ENCODE measurements at places on chromosomes 2 and 18. TPM values are rescaled to one million over a fixed set of nuclear protein-coding genes. Genes with fewer than 3 reads are reported as not detected.

Gene GALR1
- not detected for total RNA-seq

Gene ZBTB7C
- total RNA-seq = not detected

Gene RELCH
- total RNA-seq = 37.4 TPM

Gene OTX1
- not detected for total RNA-seq

Gene CCDC141
- 19.5 TPM for total RNA-seq

Gene RGPD4
- total RNA-seq = not detected

Gene ST8SIA5
- total RNA-seq = not detected

Gene MYO7B
- total RNA-seq = 0.82 TPM

GRCh38 chr18:13622751-13623150, 103.6 kb downstream of the FAM210A start:
- DNase-seq = no peak

DNA sequence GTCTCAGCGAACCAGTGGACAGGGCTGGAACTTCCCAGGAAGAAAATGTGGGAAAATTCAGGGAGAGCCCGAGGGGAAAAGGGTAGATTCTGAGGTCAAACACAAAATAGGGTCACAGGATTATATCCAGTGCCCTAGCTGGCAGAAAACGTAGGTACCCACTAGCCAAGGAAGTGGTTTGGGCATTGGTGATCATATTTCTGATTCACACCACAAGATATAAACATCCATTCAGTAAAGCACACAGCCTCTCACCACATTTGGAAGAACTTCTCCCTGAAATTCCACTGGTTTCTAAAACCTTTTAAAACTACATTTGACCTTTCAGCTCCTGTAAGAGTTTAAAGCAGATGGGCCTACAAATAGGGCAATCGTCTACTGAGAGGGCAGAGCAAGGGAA, 186.9 kb downstream of the TTC32 start:
- DNase-seq = no peak

DNA sequence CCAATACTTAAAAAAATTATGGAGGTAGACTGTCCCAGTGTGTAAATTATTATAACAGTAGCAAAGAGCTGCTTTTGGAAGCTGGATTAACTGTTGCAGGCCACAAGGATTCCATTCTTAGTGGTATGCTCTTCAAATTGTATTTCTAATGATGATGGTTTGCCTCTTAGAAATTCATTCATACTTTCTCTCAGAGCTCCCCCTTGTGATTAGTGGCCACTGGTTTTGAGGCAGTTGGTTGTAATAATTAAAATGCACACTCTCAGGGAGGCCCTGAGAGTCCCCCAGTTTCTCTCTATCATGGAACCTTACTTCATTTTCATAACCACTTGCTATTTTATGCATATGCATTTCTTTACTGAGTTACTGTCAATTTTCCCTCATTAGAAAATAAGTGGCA, 122.5 kb downstream of the PLA2R1 start:
- DNase-seq = no peak

GRCh38 chr2:222485367-222486211, 61.2 kb downstream of the SGPP2 start:
- DNase-seq = no peak

DNA sequence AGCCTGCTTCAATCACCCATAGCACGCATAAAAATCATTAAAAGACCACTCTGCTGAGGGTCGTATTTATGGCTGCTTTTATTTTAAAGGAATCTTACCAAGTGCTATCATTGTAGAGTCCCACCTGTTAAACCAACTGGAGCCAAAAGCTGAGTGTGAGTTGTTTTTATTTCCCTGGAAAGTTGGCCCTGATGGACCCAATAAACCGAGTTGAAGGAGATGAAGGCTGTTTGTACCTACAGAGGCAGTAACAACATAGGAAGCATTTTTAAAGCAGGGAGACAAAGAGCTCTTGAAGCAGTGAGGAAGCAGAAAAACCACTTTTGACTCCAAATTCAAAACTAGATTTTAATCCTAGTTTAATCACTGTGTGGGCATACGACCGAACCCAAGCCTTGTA, 6.4 kb downstream of the MBOAT2 start:
- no peak for DNase-seq

GRCh38 chr2:234339011-234339410, 157.9 kb downstream of the ARL4C start:
- no peak for DNase-seq

GRCh38 chr2:29423061-29423666, 307.9 kb downstream of the CLIP4 start:
- no peak for DNase-seq

GRCh38 chr2:101307950-101308431, 510 bp downstream of the RNF149 start:
- DNase-seq = peak; percentile 41

- DNase-seq = peak; percentile 26
Observed at GRCh38 chr2:66428986-66429612, 5.8 kb upstream of the MEIS1 start.

GRCh38 chr2:239028253-239028619, 180.4 kb downstream of the TWIST2 start:
- DNase-seq = no peak

DNA sequence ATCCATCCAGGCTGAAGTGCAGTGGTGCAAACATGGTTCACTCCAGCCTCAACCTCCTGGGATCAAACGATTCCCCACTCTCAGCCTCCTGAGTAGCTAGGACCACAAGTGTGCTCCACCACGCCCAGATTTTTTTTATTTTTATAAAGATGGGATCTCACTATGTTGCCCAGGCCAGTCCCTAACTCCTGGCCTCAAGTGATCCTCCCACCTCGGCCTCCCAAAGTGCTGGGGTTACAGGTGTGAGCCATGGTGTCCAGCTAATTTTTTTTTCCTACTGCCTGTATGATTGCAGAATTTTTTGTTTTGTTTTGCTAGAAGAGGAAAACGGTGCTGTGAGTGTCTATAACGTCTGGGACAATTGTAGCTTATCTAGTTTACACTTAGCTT, 38.3 kb downstream of the ADI1 start:
- no peak for DNase-seq

All from activated CD8-positive, alpha-beta T cell treated with anti-CD3 and anti-CD28 coated beads, Interleukin-2, amount 10 ng/mL, durations not matched to agents 7 days and 5 days (primary cell).